ENCODE measurements at places on chromosomes 4 and X. TPM values are rescaled to one million over a fixed set of nuclear protein-coding genes. Genes with fewer than 3 reads are reported as not detected.
A peak's percentile ranks its signal among the peaks of the same experiment; 100 is the strongest.

GRCh38 chr4:86338989-86339388 is 20.9 kb downstream of the MAPK10 start:
- DNase-seq, result peak; percentile 72

GRCh38 chr4:90546114-90546513 is 418.9 kb downstream of the CCSER1 start:
- no peak for DNase-seq

- DNase-seq, result no peak
These were observed 41.1 kb upstream of the HS3ST1 start for GRCh38 chr4:11469650-11470437.

GRCh38 chrX:626745-627509 is 3.7 kb upstream of the SHOX start:
- DNase-seq, result no peak

GRCh38 chr4:73894001-73894400 is 24.8 kb downstream of the CXCL1 start:
- DNase-seq, result no peak

DNA sequence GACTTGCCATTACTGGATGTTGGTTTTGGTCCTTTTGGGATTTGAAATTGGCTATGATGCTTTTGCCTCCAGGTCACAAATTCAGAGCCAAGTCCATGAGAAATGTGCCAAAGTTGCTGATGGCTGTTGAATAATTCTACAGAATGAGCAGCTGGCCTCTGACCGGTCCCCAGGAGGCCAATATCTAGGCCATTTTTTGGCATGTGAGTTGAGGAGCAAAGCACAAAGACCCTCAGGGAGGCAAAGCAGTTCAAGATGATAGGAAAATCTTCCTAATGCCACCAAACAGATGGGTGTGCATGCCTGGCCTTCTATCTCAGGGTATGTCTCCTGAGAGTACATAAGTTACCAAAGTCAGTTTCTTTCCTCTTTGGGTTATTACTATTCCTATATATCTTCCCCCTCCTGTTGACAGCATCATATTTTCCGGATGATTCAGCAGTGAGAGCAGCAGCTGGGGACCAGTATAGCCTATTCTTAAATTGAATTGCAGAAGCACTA is 44.4 kb downstream of the SEL1L3 start:
- no peak for DNase-seq

GRCh38 chrX:10183760-10184159 is 27.0 kb downstream of the CLCN4 start:
- no peak for DNase-seq

GRCh38 chr4:113113151-113113550 is 63.7 kb downstream of the ANK2 start:
- no peak for DNase-seq

Gene SSR4
- polyA plus RNA-seq, result 455 TPM

Gene TACR3
- not detected for polyA plus RNA-seq

Gene ZNF718
- 2.4 TPM for polyA plus RNA-seq

Gene GAGE1
- not detected for polyA plus RNA-seq

Gene TMEM47
- polyA plus RNA-seq, result 56.9 TPM

Gene PRDX4
- 168 TPM for polyA plus RNA-seq

Gene POF1B
- not detected for polyA plus RNA-seq

Gene PDZD4
- 0.82 TPM for polyA plus RNA-seq
